Spinal cord (tissue), 10 donors: ENCODE measurements at places on chromosomes 1 and 21.

- DNase-seq, result no peak
Measured at GRCh38 chr1:84758968-84759491, 68.8 kb upstream of the SSX2IP start.

DNA sequence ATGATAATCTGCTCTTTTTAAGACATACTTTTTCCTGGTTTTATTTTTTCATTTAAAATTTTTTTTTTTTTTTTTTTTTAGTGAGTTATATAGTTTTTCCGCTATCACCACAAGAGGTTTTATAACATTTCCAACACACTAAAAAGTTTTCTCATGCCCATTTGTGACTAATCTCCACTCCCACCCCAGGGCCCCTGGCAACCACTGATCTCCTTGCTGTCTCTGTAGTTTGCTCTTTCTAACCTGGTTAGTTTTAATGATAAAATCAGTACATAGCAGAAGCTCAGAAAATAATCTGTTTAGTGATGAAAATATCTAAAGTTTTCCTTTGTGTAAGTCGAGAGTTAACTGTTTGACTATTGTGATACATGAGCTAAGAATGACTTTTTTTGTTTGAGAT, 41.8 kb downstream of the IARS2 start:
- DNase-seq, result no peak

- DNase-seq, result no peak
Measured at GRCh38 chr1:234484218-234484617, 5.2 kb upstream of the TARBP1 start.

- DNase-seq, result no peak
Measured at GRCh38 chr1:200535605-200536004, 84.9 kb downstream of the KIF14 start.

DNA sequence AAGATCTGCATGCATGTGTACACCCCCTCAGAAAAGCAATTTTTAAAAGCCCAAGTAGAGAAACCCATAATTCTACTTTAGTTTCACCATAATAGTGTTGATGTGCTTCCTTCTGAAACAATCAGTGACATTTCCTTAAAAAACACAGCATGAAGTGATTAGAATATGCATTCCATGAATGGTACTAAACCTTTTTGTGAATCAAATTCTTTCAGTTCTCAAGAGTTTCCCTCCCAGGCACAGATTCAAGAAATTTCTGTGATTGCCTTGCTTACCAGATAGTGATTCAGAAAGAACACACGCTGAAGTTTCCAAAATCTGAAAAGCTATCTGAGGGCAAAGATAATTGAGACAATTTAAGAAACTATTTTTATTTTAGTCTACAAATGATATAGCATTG, 136.4 kb upstream of the ADGRL2 start:
- DNase-seq, result no peak

- no peak for DNase-seq
Measured at GRCh38 chr1:93631626-93632365, 49.8 kb downstream of the BCAR3 start.

- no peak for DNase-seq
Measured at GRCh38 chr1:17416389-17416788, 23.1 kb downstream of the RCC2 start.

DNA sequence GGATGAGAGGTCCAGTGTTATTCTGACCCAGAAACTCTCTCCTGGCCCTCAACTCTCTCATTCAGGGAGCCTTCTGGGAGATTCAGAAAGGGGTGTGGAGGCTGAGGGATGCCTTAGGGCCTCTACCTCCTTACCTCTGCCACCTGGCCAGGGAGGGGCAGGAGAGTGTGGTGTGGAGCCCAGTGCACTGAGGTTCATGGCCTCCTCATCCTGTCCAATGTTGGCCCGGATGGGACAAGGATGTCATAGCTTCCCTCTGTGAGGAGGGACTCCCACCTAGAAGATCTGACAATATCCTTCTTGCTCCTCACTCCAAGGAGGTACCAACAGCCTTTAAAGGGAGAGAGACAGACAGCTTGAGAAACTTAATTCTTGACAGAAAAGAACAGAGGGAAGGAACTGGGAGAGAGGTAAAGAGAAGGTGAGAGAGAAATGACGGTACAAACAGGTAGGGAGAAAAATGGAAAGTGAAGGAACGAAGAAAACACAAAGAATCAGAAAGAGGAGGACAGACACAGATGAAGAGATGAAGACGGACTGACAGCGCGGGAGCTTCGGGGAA, 779 bp downstream of the BEND5 start:
- no peak for DNase-seq
